Thymus (tissue), 14 donors: ENCODE measurements at places on chromosomes 7 and 10. TPM values are rescaled to one million over a fixed set of nuclear protein-coding genes. Genes with fewer than 3 reads are reported as not detected.

- no peaks in the 10 kb centered on the region for H3K36me3 ChIP-seq
Measured at GRCh38 chr10:31319602-31320549, 860 bp downstream of the ZEB1 start.

DNA sequence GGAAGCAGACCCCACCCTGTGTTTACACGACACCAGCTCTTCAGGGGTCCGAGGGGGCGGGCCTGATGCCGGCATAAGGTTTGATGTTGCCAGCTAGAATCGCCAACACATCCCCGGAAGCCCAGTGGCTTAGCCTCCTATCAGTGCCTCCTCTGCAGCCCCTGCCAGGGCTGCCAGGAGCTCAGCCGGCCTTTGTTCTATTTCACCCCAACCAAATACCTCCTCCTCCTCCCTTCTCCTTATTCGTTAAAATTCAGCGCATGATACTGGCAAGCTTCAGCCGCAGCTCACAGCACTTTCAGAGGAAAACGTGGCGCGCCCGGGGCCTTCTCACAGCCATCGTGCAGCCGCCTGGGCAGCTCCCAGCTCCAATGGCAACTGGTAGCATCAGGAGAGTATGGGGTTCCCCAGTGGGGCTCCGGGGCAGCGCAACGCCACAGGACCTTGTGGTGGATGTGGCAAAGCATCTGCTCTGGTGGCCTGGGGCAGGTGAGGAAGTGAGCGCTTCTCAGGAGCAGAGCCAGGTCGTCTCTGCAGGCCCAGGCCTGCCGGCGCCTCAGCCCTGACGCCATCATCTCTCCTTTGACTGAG lies 176.4 kb upstream of the RHEB start:
- no peaks in the 10 kb centered on the region for H3K27me3 ChIP-seq
- H3K4me1 ChIP-seq, result peaks cover 9% of the 10 kb centered on the region
- no peak overlapping the region for H3K4me3 ChIP-seq
- H3K27ac ChIP-seq, result no peak overlapping the region
- H3K36me3 ChIP-seq, result no peaks in the 10 kb centered on the region

- H3K27me3 ChIP-seq, result no peaks in the 10 kb centered on the region
- no peaks in the 10 kb centered on the region for H3K36me3 ChIP-seq
- H3K4me3 ChIP-seq, result no peak overlapping the region
- H3K27ac ChIP-seq, result no peak overlapping the region
Measured at GRCh38 chr7:12866207-12866606, 178.8 kb downstream of the ARL4A start.

GRCh38 chr10:16439295-16439694 lies 2.5 kb downstream of the PTER start:
- H3K4me3 ChIP-seq, result no peak overlapping the region
- peaks cover 9% of the 10 kb centered on the region for H3K4me1 ChIP-seq
- no peak for DNase-seq
- no peaks in the 10 kb centered on the region for H3K27me3 ChIP-seq

GRCh38 chr10:103839872-103840739 lies 15.3 kb downstream of the SH3PXD2A start:
- no peaks in the 10 kb centered on the region for H3K36me3 ChIP-seq
- H3K4me3 ChIP-seq, result no peak overlapping the region
- DNase-seq, result no peak

GRCh38 chr7:3950249-3950648 lies 649.2 kb downstream of the SDK1 start:
- DNase-seq, result no peak
- no peaks in the 10 kb centered on the region for H3K4me1 ChIP-seq
- no peaks in the 10 kb centered on the region for H3K27me3 ChIP-seq

DNA sequence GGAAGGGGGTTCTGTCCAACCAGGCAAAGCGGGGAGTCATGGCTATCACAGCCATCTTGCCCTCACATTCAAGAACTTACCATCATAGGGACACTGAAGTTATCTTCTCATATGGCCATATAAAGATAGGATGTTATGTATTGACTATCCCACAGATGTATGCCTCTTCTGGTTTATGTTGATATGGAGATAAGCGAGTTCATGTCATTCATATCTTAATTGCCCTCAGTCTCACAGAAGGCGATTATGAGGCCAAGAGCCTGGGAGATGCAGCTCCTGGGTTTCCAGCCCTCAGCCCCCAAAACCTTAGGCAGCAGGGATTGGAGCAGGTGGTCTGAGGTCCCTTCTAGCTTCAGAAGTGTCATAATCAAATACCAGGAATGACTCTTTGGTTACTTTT lies 8.5 kb upstream of the ANKRD61 start:
- no peak for DNase-seq
- no peaks in the 10 kb centered on the region for H3K27me3 ChIP-seq
- peaks cover 19% of the 10 kb centered on the region for H3K4me1 ChIP-seq
- H3K4me3 ChIP-seq, result no peak overlapping the region

DNA sequence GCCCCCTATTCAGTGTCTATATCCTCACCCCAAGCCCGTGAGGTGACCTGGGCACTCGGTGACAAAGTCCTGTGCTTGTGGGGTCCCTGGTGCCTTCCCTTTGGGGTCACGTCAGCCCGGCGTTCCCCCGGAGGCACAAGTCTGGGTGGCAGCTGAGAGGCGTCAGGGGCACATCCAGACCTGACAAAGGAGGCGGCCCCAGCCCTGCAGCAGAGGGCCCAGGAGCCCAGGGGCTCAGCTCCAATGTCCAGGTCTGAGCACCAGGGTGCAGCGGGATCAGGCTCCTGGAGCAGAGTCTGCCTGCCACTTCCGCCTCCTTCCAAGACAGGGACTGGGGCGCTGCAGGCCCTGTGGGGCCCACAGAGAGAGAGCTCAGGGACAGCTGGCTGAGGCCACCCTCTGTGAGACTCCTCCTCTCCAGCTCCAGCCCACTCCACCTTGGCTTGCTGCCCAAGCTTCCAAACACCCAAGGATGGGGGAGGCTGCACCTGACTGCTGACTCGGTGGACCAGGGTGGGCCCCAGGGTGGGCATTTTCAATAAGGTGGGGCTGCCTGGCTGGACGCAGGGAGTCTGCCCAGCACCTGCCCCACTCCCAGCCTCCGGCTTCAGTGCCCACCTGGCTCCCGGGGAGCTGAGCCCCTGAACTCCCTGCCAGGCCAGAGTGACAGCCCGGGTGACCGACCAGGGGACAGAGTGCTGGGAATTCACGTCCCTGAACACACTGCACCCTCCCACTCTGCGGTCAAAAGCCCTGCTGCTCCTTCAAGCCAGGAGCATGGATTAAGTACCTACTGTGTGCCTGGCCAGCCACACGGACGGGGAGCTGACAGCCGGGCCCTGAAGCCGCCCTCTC lies 1.0 kb upstream of the KNDC1 start:
- no peak overlapping the region for H3K27ac ChIP-seq
- DNase-seq, result no peak
- no peak overlapping the region for H3K4me3 ChIP-seq
- H3K4me1 ChIP-seq, result no peaks in the 10 kb centered on the region
- peaks cover 46% of the 10 kb centered on the region for H3K27me3 ChIP-seq
- no peaks in the 10 kb centered on the region for H3K36me3 ChIP-seq

HSPA12A gene
- 1.7 TPM for total RNA-seq

C7orf33 gene
- total RNA-seq, result not detected

ASZ1 gene
- total RNA-seq, result not detected

KEL gene
- 2.7 TPM for total RNA-seq

OR2A1 gene
- under 0.01 TPM for total RNA-seq

MSMB gene
- total RNA-seq, result 1.1 TPM

PDLIM1 gene
- 18.2 TPM for total RNA-seq
